ENCODE measurements at places on chromosomes 1 and 21.

GRCh38 chr21:37742115-37742514, 174.1 kb downstream of the KCNJ6 start:
- no peak for DNase-seq

- no peak for DNase-seq
These were observed 78.9 kb downstream of the DSCAM start for GRCh38 chr21:40768056-40768455.

- DNase-seq, result no peak
These were observed 8.0 kb downstream of the GNAT2 start for GRCh38 chr1:109611308-109611990.

GRCh38 chr1:229270547-229271447, at the start of gene RAB4A:
Gene RAB4A, plus strand, starts transcription at chr1:229271111. Its CDS starts 229 bp downstream, at chr1:229271340.
- DNase-seq, result peak; percentile 46

GRCh38 chr21:46317710-46318463, 5.8 kb downstream of the C21orf58 start:
- no peak for DNase-seq

- no peak for DNase-seq
These were observed 9.6 kb upstream of the DUSP12 start for GRCh38 chr1:161739865-161740566.

DNA sequence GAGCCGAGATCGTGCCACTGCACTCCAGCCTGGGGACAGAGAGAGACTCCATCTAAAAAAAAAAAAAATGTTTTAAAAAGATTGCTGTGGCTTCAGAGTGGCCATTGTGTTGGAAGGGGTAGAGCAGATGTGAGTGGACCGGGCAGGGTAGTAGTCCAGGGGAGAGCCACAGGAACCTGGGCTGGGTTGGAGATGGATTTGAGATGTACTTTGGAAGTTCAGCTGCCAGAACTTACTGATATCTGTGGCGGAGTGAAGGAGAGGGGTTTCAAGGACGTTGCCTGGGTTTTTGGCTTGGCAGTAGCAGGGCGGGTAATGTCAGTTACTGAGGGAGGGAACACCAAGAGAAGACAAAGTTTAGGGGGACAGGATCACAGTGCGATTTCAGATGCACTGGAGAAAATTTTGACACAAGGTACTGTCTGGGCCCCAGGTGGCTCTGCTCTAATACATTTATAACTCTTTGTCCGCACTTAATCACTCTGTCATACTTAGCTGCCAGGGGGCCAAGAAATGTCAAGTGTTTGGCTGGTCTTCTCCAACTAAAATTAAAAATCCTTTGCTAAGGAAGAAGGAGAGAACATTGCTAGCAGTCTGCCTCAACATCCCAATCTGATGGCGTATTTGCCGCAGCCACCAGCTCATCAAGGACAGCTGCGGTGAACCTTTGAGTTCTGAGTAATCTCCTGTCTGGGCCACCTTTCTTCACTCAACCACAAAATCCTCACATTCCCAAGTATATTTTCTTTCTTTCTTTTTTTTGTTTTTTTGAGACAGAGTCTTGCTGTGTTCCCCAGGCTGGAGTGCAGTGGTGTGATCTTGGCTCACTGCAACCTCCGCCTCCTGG, 9.6 kb downstream of the EPHX1 start:
- DNase-seq, result no peak

- DNase-seq, result no peak
These were observed 9.5 kb upstream of the IRF6 start for GRCh38 chr1:209815490-209815889.

DNA sequence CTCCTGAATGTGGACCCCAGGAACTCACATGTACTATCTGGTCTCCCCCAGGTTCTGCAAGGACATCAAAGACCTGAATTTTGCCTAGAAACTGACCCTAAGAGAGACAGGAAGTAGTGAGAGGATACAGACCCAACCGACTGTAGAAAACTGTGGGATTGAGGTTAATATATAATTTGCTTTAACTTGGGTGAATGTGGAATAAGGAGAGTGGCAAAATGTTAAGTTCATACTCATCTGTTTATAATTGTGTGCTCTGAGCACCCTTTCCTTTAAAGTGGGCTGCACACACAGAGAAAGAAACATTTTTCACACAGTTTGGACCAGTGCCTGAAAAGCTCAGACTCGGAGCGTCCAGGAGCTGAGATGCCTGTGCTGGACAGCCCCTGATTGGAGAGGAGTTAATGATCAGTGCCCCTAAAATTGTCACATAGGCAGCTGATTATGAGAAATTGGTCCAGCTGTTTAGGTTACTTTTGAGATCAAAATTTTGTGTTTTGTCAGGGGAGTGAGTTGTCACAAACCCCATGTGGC, 37.2 kb downstream of the ROR1 start:
- no peak for DNase-seq
